ACHN (cell line): ENCODE measurements at places on chromosomes 13 and 19.
A peak's percentile ranks its signal among the peaks of the same experiment; 100 is the strongest.

DNA sequence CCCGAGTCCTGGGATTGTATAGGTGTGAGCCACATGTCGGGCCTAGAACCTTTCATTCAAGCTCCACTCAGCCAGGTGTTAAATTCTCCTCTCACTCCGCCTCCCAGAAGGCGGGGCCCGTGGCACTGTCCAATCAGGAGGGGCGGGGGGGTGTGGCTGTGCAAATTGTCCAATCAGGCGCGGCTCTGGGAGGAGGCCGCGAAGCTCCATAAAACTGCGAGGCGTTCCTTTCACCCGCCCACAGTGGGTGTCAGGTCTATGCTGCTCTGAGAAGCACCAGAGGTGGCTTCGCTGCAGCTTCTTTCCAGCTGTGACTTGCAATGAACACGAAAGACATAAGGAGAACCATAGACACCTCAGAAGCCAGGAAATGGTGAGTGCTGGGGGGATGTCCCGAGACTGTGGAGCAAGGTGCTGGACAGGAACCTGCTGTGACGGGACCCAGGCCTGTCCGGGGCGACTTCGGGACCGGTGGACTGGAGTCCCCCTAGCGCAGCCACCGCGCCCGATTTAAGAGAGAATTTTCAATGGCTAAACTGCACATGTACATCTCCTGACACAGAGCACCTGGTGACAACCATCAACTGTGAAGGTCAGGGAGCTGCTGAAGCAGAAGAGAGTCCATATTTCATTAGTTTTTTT lies 3.0 kb upstream of the ZNF136 start:
- DNase-seq: no peak

- no peak for DNase-seq
Observed at GRCh38 chr13:61727767-61728166, 312.1 kb upstream of the PCDH20 start.

DNA sequence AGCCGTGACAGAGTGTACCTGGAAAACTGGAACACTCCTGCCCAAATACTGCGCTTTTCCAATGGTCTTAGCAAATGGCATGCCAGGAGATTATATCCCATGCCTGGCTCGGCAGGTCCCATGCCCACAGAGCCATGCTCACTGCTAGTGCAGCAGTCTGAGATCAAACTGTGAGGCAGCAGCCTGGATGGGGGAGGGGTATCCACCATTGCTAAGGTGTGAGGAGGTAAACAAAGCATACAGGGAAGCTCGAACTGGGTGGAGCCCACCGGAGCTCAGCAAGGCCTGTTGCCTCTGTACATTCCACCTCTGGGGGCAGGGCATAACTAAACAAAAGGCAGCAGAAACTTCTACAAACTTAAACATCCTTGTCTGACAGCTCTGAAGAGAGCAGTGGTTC lies 10.5 kb downstream of the CYP2A13 start:
- no peak for DNase-seq

DNA sequence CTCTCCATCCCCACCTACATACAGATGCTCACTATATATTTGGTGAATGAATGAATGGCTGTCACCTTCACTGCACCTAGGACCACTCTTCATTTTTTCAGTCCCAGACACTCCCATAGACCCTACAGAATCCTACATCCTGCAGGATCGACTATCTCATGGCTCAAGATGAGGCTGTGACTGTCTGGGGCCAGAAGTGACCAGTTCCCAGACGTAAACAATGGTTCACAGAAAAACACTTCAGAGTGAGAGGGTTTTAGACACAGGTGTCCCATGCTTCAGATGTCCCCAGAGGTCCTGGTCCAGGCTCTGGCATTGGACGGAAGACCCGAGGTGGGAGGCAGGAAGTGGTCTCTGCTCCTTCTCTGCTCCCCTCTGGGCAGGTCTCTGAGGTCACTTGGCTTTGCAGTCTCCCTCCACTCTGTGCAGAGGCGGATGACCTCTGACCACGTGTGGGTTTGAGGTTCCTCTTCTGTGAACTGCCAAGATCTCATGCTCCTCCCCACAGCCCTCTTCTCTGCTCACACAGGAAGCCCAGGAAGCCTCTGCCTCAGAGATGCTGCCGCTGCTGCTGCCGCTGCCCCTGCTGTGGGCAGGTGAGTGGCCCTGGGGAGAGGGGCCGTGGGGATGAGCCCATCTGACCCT lies 24.9 kb downstream of the SIGLEC7 start:
- DNase-seq: no peak

GRCh38 chr13:30926781-30927180 lies 5.7 kb upstream of the TEX26 start:
- peak; percentile 40 for DNase-seq

GRCh38 chr13:90968166-90968904 lies 379.2 kb upstream of the MIR17HG start:
- peak; percentile 57 for DNase-seq
